SJSA1 (cell line): ENCODE measurements at places on chromosomes 7 and 10. TPM values are rescaled to one million over a fixed set of nuclear protein-coding genes. Genes with fewer than 3 reads are reported as not detected.

GRCh38 chr10:110498982-110499795 lies 1.5 kb downstream of the DUSP5 start:
- 0 out of 2 replicates have a peak overlapping the region, but pooled peaks have one; percentile 79 for H3K27ac ChIP-seq
- peak; percentile 74 for DNase-seq
- H3K4me1 ChIP-seq, result peaks cover 76% of the 10 kb centered on the region
- H3K36me3 ChIP-seq, result peaks cover 20% of the 10 kb centered on the region

DNA sequence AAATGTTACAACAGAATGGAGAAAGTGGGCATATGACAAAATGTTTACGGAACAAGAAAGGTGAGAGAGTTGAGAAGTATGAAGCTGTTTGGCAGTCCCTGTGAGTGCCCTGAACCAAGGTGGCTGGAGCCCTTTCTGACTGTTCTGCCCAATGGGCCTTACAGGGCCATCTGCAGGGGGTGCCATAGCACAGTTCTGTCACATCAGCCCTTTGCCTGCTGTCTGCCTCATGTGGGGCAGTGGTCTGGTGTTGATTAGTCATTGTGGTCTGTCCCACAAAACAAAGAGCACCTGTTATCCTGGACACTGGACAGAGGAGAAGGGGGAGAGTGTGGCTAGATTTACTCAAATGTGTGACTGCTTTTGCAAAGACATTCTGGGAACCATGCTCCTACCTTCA lies 51.5 kb upstream of the OSBPL3 start:
- H3K27me3 ChIP-seq, result no peaks in the 10 kb centered on the region
- H3K4me1 ChIP-seq, result peaks cover 37% of the 10 kb centered on the region
- no peak for DNase-seq
- H3K4me3 ChIP-seq, result no peak overlapping the region
- H3K36me3 ChIP-seq, result no peaks in the 10 kb centered on the region

GRCh38 chr7:99562832-99563231 lies 4.4 kb downstream of the ZNF655 start:
- peak overlapping the region; percentile 98 for H3K27ac ChIP-seq
- H3K36me3 ChIP-seq, result peaks cover 82% of the 10 kb centered on the region
- DNase-seq, result peak; percentile 96
- H3K4me1 ChIP-seq, result peaks cover 54% of the 10 kb centered on the region
- H3K27me3 ChIP-seq, result no peaks in the 10 kb centered on the region

GRCh38 chr7:93205046-93205445 lies 21.2 kb downstream of the HEPACAM2 start:
- H3K27ac ChIP-seq, result no peak overlapping the region
- no peaks in the 10 kb centered on the region for H3K4me1 ChIP-seq
- H3K36me3 ChIP-seq, result no peaks in the 10 kb centered on the region
- H3K4me3 ChIP-seq, result no peak overlapping the region
- no peak for DNase-seq

DNA sequence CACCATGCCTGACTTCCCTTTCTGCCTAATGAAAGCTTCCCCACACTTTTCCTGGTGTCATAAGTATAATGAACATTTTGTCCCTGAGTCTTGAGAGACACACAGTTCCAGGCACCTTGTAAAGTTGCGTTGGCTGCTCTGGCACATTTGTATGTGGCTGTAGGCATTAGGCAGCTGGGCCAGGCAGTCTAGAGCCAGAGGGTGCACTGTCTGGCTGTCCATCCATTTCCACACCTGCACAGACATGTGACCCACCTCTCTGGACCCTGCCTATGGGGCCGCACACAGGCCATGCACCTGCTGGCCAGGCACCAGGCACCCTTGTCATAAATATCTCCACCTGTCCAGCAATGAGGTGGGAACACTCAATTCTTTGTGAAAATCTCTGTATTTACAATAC lies 54.7 kb upstream of the ANTXRL start:
- no peaks in the 10 kb centered on the region for H3K36me3 ChIP-seq
- DNase-seq, result no peak
- no peaks in the 10 kb centered on the region for H3K27me3 ChIP-seq

DNA sequence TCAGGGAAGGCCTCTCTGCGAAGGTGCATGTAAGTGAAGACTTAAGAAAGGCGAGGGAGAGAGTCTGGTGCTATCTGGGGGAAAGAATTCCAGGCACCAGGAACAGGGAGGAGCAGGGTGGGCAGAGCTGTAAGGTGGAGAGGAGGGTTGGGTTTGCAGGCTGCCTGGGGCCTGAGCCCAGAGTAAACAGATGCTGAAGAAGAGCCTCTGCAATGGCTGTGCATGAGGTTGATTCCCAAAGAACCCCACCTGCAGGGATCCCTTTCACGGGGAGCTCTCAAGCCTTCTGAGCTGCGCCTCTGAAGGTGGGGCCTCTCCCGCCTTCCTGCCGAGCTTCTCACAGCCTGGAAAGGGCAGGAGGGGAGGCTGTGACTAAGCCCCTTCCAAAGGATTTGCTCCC lies 115.1 kb downstream of the RNF216 start:
- H3K27ac ChIP-seq, result no peak overlapping the region
- no peak for DNase-seq
- peaks cover 47% of the 10 kb centered on the region for H3K36me3 ChIP-seq
- no peak overlapping the region for H3K4me3 ChIP-seq

- H3K4me1 ChIP-seq, result peaks cover 6% of the 10 kb centered on the region
- peaks cover 18% of the 10 kb centered on the region for H3K36me3 ChIP-seq
- H3K4me3 ChIP-seq, result peak within 1 kb of the TSS; percentile 50
- no peaks in the 10 kb centered on the region for H3K27me3 ChIP-seq
- DNase-seq, result peak; percentile 90
Observed at GRCh38 chr10:38094158-38094926, at the start of gene ZNF37A. TSS of gene ZNF37A (plus strand) at chr10:38094337. CDS start at chr10:38096618, 2,281 bp downstream.

DNA sequence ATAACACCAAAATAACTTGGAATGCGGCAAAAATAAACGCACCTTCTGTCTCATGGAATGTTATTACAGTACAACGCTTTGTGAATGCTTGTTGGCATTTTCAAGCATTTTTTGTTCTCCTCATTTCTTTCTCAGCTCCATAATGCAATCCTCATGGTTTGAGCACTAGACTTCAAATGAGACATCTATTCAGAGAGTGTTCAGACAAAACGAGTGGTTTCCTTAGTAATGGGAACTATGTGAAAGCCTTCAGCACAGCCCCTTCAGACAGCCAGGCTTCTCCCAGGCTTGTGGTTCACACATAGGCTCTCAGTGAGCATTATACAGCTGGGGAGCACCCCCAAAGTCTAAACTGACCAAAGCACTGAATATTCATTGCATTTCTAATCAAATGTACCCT lies 8.6 kb upstream of the LRRN3 start:
- H3K27ac ChIP-seq, result peak overlapping the region; percentile 95
- peaks cover 45% of the 10 kb centered on the region for H3K4me1 ChIP-seq

Gene PRF1
- total RNA-seq, result not detected in 2 replicates

- no peak overlapping the region for H3K27ac ChIP-seq
- peaks cover 4% of the 10 kb centered on the region for H3K4me1 ChIP-seq
- no peak for DNase-seq
- no peaks in the 10 kb centered on the region for H3K27me3 ChIP-seq
- peaks cover 36% of the 10 kb centered on the region for H3K36me3 ChIP-seq
Observed at GRCh38 chr7:30157204-30157603, 22.4 kb downstream of the MTURN start.

Gene TMEM236
- total RNA-seq, result 0.08 TPM in 1 of 2 replicates, not detected in the other

DNA sequence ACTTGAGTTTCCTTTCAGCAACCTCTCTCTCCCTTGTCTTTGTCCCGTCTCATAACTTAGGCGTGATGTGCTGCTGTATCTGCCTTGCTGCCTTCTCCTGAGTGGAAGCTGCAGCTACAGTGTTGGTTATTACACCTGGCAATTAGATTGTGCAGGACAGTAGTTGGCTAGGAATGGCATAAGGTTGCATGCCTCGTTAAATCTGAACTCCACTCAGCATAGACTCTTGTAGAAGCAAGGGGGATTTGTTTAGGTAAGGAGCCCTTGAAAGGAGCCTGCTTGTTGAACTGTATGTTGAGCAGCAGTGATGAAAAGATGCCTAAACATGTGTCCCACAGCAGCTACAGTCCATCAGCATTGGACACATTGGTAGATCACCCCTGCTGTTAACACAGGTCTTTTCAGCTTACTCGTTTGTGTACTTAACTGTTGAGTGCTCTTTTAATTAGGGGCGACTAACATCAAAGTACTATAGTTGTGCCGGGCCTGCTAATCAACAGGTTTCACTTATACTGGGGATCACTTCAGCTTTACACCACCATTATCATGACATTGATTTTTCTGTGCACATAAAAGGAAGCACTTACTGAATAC lies 225.0 kb downstream of the AUTS2 start:
- no peaks in the 10 kb centered on the region for H3K36me3 ChIP-seq
- H3K27me3 ChIP-seq, result no peaks in the 10 kb centered on the region
- DNase-seq, result no peak
- no peak overlapping the region for H3K27ac ChIP-seq

- H3K36me3 ChIP-seq, result peaks cover 26% of the 10 kb centered on the region
- DNase-seq, result no peak
- no peaks in the 10 kb centered on the region for H3K27me3 ChIP-seq
- no peak overlapping the region for H3K4me3 ChIP-seq
Observed at GRCh38 chr10:88920198-88920597, 32.4 kb downstream of the ACTA2 start.

GRCh38 chr7:84194484-84195271 lies at the start of gene SEMA3A:
TSS of gene SEMA3A (minus strand) at chr7:84194789. CDS start at chr7:84194586, 203 bp downstream.
- no peaks in the 10 kb centered on the region for H3K27me3 ChIP-seq
- H3K4me1 ChIP-seq, result peaks cover 19% of the 10 kb centered on the region
- peak within 1 kb of the TSS; percentile 46 for H3K4me3 ChIP-seq
- peak within 1 kb of the TSS; percentile 63 for H3K27ac ChIP-seq
- peak; percentile 63 for DNase-seq

Gene FAM180A
- total RNA-seq, result 0.18 TPM in 1 of 2 replicates, not detected in the other

DNA sequence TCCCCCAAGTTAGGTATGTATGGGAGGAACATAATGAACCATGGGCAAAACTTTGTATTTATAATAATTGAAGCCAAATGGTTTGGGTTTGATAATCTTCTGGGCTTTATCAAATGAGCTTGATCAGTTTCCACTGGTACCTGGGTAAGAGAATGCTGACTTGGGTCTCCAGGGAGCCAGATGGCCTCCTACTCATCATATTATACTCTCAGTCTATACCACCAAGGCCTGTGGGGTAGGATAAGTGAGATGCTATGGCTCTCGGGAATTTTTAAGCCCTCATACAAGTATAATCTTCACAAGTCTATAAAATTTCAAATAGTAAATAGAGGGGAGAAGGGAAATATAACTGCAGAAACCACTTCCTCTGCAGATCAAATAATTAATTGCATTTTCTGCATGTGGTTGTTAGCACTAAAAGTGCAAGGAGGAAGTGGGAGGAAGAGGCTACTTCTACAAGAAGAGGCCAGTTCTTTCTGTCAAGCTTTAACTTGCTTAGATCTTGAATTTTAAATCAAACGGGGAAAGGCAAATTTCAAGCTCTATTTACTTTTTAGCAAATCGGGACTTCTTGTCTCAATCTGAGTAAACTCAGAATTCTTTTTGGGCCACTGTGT lies 349.0 kb downstream of the SORCS1 start:
- DNase-seq, result no peak
- no peak overlapping the region for H3K4me3 ChIP-seq
- H3K36me3 ChIP-seq, result no peaks in the 10 kb centered on the region
- H3K4me1 ChIP-seq, result no peaks in the 10 kb centered on the region

GRCh38 chr10:6200440-6200733 lies 2.3 kb upstream of the PFKFB3 start:
- H3K4me3 ChIP-seq, result no peak overlapping the region
- H3K4me1 ChIP-seq, result peaks cover 40% of the 10 kb centered on the region
- peaks cover 8% of the 10 kb centered on the region for H3K36me3 ChIP-seq

Gene NUTM2D
- 1.4 and 2.0 TPM in 2 replicates for total RNA-seq
